ENCODE measurements at places on chromosomes 5 and 9. TPM values are rescaled to one million over a fixed set of nuclear protein-coding genes. Genes with fewer than 3 reads are reported as not detected.

DNA sequence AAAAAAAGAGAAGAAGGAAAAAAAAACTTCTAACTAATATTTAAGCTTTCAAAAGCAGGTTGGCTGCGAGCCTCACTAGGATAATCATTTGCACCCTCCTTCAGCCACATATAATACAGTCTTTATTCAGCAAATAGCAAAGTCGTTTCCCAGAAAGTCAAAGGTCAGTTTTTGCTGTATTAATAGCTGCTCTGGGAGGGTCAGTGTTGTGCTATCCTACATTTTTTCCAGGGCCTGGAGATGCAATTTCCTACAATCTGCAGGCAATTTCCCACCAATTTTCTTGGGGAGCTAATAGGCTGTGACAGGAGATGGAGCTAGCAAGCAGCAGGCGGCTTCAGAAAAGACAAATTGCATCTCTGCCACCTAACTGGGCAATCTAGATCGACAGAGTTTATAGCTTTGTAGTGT, 136.8 kb downstream of the TLE1 start:
- H3K27me3 ChIP-seq, result no peaks in the 10 kb centered on the region
- H3K4me3 ChIP-seq, result no peak overlapping the region
- no peak for DNase-seq
- H3K27ac ChIP-seq, result no peak overlapping the region

Gene CEP120
- polyA plus RNA-seq, result 31.8 TPM

Gene FBP2
- not detected for polyA plus RNA-seq

DNA sequence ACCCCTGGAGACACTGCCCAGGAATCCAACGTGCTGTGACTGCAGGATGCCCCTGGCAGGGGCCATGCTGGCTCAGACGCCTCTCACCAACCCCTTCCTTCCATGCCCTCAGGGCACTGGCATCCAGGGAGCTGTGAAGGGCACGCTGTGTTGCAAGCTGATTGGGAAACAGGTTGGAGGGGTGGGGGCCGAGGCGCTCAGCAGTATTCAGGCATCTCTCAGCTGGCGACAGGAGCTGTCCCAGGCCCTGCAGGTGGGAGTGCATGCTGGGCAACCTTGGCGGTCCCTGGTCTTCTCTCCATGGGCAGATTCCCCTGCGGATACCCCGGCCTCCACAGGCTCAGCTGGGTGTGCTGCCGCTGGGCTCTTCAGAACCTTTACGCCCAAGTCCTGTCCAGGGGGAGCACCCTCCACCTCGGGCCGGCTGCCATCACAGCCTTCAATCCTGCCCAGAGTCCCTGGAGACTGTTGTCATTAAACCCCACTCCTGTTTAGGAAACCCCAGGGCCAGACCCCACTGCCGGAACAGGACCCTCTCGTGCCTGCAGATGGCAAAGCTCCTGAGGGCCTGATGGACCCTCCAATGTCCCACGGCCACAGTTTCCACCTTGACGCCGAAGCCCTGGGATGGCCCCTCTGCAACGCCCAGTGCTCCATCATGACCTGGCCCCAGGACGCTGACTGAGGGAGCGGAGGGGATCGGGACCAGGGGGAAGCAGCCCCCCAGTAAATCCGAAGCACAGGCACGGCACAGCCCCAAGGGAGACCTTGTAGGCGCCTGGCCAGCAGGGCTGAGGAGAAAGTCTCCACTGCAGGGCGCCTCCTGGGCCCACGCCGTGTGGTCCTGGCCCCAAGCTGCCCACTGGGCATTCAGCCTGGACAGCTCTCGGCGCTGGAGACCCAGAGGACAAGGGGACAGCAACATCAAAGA, 9.3 kb downstream of the TPPP start:
- no peak for DNase-seq
- H3K4me3 ChIP-seq, result no peak overlapping the region
- no peaks in the 10 kb centered on the region for H3K27me3 ChIP-seq
- H3K36me3 ChIP-seq, result no peaks in the 10 kb centered on the region
- H3K4me1 ChIP-seq, result no peaks in the 10 kb centered on the region

DNA sequence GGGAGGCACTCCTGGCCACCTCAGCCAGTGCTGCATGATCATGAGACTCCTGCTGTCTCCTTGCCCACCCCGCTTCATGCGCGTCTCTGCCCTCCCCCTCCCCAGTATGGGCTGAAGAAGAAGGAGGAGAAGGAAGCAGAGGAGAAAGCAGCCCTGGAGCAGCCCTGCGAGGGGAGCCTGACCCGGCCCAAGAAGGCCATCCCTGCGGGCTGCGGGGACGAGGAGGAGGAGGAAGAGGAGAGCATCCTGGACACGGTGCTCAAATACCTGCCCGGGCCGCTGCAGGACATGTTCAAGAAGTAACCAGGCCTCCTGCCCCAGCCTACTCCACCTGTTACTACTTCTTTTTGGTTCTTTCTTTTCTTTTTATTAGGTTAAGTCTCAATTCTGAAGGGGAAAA, 8.4 kb downstream of the CPLX2 start:
- H3K4me3 ChIP-seq, result no peak overlapping the region
- no peaks in the 10 kb centered on the region for H3K27me3 ChIP-seq
- no peak for DNase-seq
- H3K36me3 ChIP-seq, result no peaks in the 10 kb centered on the region

DNA sequence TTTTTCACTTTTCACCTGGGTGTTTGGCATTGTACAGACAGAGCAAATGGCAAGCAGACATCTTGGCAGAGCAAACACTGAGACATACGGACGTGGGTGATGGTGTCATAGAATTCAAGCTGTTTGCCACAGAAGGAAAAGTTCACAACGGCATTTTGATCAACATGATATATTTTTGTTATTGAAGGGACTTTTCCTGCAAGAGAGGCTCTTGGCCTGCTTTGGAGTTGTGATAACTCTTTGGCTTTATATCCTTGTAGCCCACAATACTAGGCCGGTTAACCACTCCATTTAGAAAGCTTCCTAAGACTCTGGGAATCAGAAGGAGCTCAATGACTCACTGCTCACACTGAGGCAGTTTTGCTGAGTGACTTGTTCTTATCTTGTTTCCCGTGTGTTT, 1038.3 kb downstream of the TLE1 start:
- H3K4me3 ChIP-seq, result no peak overlapping the region
- H3K4me1 ChIP-seq, result no peaks in the 10 kb centered on the region
- no peaks in the 10 kb centered on the region for H3K27me3 ChIP-seq
- no peak for DNase-seq
- no peaks in the 10 kb centered on the region for H3K36me3 ChIP-seq

DNA sequence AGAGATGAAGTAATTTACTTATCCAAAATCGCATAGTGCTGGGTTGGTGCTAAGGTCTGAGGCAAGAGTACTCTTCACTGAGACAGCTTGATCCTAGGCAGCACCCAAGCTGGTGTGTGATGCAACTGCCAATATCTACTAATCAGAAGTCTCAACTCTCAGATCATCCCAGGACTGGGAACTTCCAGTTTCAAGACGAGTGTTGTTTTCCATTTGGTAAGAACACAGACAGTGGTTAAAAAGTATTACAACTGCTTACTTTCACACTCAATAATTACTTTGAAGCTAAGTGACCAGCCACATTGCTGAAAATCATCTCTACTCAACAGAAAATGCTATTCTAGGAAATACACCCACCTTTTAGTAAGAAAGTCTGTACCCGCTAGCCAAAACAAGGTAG, 45.3 kb downstream of the FBXW11 start:
- H3K4me3 ChIP-seq, result no peak overlapping the region
- DNase-seq, result no peak
- no peak overlapping the region for H3K27ac ChIP-seq
- no peaks in the 10 kb centered on the region for H3K36me3 ChIP-seq

Gene C9
- polyA plus RNA-seq, result not detected

- no peaks in the 10 kb centered on the region for H3K36me3 ChIP-seq
- no peaks in the 10 kb centered on the region for H3K27me3 ChIP-seq
- H3K4me1 ChIP-seq, result peaks cover 5% of the 10 kb centered on the region
- H3K4me3 ChIP-seq, result no peak overlapping the region
- no peak for DNase-seq
Measured at GRCh38 chr5:108753877-108754276, 6.2 kb downstream of the FER start.

Gene C9orf57
- not detected for polyA plus RNA-seq

Gene GPRIN1
- polyA plus RNA-seq, result 0.43 TPM

Gene LRRC19
- polyA plus RNA-seq, result 0.10 TPM

- no peak overlapping the region for H3K4me3 ChIP-seq
- no peaks in the 10 kb centered on the region for H3K36me3 ChIP-seq
- no peaks in the 10 kb centered on the region for H3K4me1 ChIP-seq
- no peak overlapping the region for H3K27ac ChIP-seq
Measured at GRCh38 chr9:98568909-98569469, 139.7 kb downstream of the GABBR2 start.

Gene C7
- polyA plus RNA-seq, result not detected

DNA sequence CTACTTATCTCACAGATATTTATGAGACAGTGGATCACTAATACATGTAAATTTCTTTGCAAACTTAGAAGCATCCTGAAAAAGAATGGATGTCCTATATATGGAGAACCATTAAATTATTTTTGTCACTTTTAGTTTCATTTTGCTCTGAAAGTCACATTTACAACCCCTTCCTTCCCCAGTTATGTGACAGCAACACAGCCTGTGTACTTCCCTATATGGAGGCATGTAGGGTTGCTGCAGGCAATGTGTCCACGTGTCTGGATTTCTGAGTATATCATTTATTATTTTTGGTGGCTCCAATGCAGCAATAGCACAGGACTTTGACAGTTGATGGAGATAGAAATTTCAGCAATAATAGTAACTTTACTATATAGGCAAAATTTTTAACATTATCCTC, 156.4 kb downstream of the ST8SIA4 start:
- no peaks in the 10 kb centered on the region for H3K27me3 ChIP-seq
- no peak overlapping the region for H3K4me3 ChIP-seq
- no peak for DNase-seq
- no peak overlapping the region for H3K27ac ChIP-seq
- no peaks in the 10 kb centered on the region for H3K36me3 ChIP-seq

GRCh38 chr5:44943647-44944046, 134.9 kb downstream of the MRPS30 start:
- H3K4me3 ChIP-seq, result no peak overlapping the region
- no peaks in the 10 kb centered on the region for H3K36me3 ChIP-seq
- DNase-seq, result no peak
- H3K27ac ChIP-seq, result no peak overlapping the region

DNA sequence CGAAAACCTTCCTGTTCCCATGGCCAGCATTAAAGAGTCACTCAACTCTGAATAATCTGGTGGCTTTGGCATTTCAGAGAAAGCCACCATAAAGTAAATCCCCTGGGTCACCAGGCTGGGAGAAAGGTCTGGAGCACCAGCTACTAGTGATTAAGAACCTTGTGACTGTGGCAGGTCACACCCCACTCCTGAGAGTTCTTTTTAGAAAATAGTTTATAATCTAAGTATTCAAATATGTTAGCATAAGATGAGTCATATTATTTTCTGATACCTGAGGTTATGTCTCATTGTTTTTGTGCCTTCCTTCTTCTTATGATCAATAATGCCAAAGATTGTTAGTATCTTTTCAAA, 351.7 kb downstream of the ARRDC3 start:
- H3K36me3 ChIP-seq, result no peaks in the 10 kb centered on the region
- no peak for DNase-seq
- no peaks in the 10 kb centered on the region for H3K4me1 ChIP-seq
- H3K27ac ChIP-seq, result no peak overlapping the region

DNA sequence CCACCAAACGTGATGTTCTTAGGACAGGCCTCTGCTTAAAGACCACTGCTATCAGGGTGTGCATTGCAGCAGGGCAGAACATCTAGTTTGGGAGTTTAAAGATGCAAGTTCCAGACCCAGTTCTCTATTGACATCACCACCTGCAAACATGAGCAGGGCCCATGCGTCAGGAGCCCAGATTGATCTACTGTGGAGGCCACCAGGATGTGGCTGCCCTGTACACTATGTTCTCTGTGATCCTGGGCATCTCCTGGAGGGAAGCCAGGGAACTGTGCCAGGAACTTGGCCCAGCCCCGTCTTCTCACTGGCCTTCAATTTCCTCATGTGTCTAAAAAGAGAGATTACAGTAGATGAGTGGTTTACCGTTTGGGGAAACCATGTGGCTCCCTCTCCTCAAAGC, 87.1 kb downstream of the PDE6A start:
- H3K4me3 ChIP-seq, result no peak overlapping the region
- peaks cover 13% of the 10 kb centered on the region for H3K4me1 ChIP-seq
- DNase-seq, result no peak
- no peak overlapping the region for H3K27ac ChIP-seq
- H3K27me3 ChIP-seq, result no peaks in the 10 kb centered on the region
- H3K36me3 ChIP-seq, result no peaks in the 10 kb centered on the region

DNA sequence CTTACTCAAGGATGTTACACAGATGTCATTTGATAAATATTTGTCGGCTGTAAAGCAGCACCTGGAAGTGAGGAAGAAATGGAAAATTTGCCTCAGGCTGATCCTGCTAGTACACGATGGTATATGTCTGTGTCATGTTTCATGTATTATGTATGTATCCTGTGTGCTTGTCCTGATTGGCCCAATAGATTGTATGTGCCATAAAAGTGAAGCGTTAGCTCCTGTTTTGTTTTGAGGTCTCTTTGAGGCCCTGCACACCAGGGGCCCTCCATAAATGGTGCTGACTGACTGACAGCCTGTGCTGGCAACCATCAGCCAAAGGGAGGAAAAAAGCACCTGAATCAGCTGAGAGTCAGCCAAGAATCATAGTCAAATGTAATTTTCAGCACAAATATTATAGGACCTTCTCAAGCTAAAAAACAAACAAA, 11.8 kb upstream of the LNPEP start:
- H3K4me1 ChIP-seq, result peaks cover 31% of the 10 kb centered on the region
- H3K27ac ChIP-seq, result no peak overlapping the region
- peak; percentile 67 for DNase-seq
- no peak overlapping the region for H3K4me3 ChIP-seq
- no peaks in the 10 kb centered on the region for H3K27me3 ChIP-seq

- no peaks in the 10 kb centered on the region for H3K36me3 ChIP-seq
- H3K4me3 ChIP-seq, result no peak overlapping the region
- no peak for DNase-seq
- H3K27ac ChIP-seq, result peak overlapping the region; percentile 28
- no peaks in the 10 kb centered on the region for H3K4me1 ChIP-seq
Measured at GRCh38 chr9:98867429-98868168, 60.1 kb downstream of the GALNT12 start.

- H3K4me1 ChIP-seq, result no peaks in the 10 kb centered on the region
- no peaks in the 10 kb centered on the region for H3K27me3 ChIP-seq
- H3K27ac ChIP-seq, result no peak overlapping the region
- no peaks in the 10 kb centered on the region for H3K36me3 ChIP-seq
- DNase-seq, result no peak
Measured at GRCh38 chr5:28725001-28725400, 1686.6 kb upstream of the CDH9 start.

GRCh38 chr9:113844466-113844865, 31.6 kb upstream of the ZNF618 start:
- no peak overlapping the region for H3K4me3 ChIP-seq
- no peak for DNase-seq
- no peaks in the 10 kb centered on the region for H3K4me1 ChIP-seq
- no peaks in the 10 kb centered on the region for H3K36me3 ChIP-seq
- H3K27me3 ChIP-seq, result no peaks in the 10 kb centered on the region
- no peak overlapping the region for H3K27ac ChIP-seq

DNA sequence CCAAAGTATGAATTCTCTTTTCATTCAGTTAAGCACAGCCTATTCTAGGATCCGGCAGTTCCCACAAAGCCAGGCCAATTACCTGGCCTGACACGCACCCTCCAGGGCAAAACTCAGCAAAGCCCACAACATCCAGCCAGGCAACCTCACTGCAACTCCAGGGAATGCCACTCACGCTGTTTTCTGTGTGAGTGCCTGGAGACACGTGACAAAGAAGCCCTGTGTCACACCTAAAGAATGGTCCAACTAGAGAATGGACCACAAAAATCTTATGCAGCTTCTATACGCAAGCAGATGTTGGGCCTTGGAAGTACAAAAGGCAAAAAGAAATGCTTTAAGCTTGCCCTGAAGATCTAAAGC, 20.2 kb downstream of the RETREG1 start:
- H3K36me3 ChIP-seq, result peaks cover 4% of the 10 kb centered on the region
- no peak overlapping the region for H3K27ac ChIP-seq
- H3K4me3 ChIP-seq, result no peak overlapping the region
- no peak for DNase-seq
- H3K4me1 ChIP-seq, result peaks cover 18% of the 10 kb centered on the region

Data from CD8-positive, alpha-beta memory T cell (primary cell).